NCI-H1930 (cell line): ENCODE measurements at places on chromosomes 7 and 10.

DNA sequence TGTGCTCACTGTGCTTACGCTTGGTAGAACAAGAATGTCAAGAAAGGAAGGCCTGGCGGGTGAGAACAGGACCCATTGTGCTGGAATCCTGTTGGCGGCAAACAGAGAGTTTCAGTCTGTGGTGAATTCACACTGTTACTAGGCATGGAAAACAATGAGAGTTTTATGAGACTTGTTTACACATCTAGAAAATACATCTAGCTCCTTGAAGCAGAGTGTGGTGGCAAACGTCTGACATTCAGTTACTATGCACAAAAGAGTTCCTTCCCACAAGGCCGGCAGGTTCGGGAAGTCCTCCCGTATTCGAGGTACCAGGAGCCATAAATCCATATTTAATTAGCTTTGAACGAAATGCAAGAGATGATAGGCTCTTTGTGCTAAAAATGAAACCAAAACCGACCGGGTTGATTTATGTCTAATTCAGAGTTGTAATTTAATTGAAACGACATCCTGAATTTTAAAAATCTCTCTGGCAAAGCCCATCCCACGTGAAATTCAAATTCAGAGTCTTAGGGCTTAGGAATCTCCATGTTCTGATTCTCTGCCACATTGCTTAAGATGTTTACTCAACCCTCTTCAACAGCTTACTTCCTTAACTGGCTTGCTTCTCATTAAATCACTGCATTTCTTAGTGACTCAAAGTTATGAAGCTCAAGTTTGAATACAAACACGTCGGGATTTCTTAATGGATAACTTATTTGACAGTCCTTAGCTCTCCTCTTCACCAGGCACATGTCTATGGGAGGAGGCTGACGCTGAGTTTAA lies 299.9 kb upstream of the PITRM1 start:
- DNase-seq: no peak

DNA sequence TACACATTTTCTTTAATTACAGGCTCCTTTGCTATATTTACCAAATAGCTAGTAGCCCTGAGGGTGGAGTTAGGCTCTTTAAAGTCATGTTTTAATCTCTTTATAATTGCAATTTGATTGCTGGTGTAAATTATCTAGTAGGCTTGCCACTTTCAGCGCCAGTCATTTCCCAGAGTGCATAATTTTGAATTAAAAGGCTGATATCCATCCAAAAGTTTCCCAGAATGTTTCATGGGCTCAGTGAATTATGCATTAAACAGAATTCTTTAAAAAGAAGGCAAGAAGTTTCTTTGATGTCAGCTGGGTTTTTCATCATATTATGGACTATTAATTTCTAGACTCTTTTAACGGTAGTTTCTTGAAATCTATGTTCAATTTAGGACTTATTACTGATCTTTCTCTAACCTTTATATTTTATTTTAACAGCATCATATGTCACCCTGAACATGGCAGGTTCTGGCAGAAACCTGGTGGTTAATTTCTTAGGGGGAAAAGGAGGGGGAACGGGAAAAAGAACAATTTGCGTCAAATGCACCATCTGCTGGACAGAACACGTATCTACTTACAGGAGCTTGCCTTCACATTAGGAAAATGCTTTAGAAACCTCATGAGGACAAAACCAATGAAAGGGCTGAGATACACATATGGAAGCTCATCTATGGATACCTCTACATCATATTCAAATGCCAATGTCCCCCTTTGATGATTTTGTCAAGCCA lies 171.1 kb downstream of the GRM3 start:
- peak; percentile 37 for DNase-seq

DNA sequence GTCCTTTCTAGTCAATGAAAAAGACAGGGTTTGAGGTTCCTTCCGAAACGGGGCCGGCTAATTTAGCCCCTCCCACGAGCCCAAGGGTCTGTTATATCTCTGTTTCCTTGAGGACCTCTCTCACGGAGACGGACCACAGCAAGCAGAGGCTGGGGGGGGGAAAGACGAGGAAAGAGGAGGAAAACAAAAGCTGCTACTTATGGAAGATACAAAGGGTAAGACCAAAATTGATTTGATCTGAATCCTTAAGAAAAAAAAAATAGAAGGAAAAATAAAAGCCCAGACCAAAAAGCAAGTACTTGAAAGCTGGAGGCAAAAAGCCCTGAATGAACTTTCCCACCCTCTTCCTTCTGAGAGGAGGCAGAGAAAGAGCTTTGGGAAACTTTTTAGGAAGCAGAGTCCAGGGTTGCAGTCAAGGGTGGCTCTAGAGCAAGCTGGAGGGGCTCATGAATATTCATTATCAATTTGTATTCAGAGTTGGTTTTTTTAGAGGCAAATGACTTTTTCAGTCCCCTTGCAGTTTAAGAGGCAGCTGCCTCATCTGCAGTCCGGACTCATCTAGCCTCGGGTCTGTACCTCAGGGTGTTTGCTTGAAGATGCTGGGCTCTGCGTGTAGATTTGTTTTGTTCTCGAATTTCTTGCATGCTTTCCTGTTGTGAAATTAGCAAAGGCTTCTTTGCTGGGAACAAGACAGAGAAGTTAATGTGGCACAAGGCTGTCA lies at the start of gene ENTPD1:
Gene ENTPD1, plus strand, starts transcription at position 123 of the 721 bp plus-strand sequence. Its CDS starts 77 bp downstream, at position 200.
- DNase-seq: no peak

GRCh38 chr10:2548071-2548470 lies 519.3 kb upstream of the PFKP start:
- no peak for DNase-seq

- DNase-seq: no peak
These were observed 14.3 kb upstream of the ABCB5 start for GRCh38 chr7:20601121-20601520.

DNA sequence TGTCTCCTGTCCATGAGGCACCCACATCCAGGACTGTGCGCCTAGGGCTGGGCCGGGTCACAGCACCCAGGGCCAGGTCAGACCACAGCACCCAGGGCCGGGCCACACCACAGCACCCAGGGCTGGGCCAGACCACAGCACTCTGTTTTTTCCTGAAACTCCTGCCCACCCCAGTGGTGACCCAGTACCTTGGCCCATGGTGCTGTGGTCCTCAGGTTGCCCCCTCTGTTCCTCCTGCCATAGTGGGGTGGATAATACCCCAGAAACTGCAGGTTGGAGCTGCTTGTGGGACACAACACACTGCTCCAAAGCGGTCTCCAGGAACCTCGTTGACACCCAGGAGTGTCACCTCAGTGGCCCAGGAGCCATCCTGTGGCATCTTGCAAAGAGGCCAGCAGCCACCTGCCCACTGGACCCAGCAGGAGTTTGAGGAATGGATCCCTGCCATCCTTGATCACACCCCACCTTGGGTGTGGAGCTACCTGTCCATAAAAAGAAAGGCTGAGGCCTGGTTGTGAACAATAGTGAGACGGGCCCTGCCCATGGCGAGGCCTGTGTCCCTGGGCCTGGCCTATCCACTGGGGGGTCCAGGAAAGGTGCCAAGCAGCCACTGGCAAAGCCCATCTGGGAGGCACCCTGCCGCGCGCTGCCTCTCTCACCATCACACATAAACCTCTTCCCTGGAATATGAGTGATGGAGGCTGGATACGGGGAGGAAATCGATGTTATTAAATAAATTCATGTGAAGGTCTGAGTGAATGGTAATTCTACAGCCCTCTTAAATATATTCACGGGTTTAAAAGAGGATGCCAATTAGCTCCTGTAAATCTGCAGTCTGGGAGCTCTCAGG lies 89.0 kb downstream of the NKX6-2 start:
- DNase-seq: no peak

- no peak for DNase-seq
These were observed 59.5 kb downstream of the ASB13 start for GRCh38 chr10:5606864-5607263.

GRCh38 chr10:84333864-84334451 lies 5.6 kb downstream of the CCSER2 start:
- DNase-seq: no peak
